ENCODE measurements at places on chromosomes 4 and X.
A peak's percentile ranks its signal among the peaks of the same experiment; 100 is the strongest.

DNA sequence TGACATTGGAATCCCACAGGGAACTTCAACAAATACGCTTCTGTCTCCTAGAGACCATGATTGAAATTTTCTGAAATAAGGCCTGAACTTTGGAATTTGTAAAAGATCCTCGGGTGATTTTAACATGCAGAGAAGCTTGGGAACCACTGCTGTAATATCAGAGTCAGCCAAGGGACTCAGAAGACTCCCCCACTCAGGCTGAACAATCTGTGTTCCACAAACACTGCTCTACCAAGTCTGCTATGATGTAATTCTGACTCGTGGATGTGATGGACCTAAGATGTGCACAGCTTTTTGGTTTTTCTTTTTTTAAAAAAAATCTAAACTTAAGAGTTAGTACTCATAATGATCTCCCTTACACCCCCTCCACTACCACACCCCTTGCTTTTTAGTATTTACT lies 26.0 kb downstream of the LRP2BP start:
- DNase-seq, result no peak

- DNase-seq, result no peak
Measured at GRCh38 chrX:41952102-41952501, 28.7 kb upstream of the CASK start.

- no peak for DNase-seq
Measured at GRCh38 chr4:4225915-4226605, 669 bp downstream of the OTOP1 start.

GRCh38 chrX:43513085-43513484 lies 143.0 kb upstream of the MAOA start:
- DNase-seq, result no peak

GRCh38 chr4:86898562-86898961 lies 6.3 kb upstream of the C4orf36 start:
- no peak for DNase-seq

GRCh38 chr4:158193171-158193749 lies 17.0 kb upstream of the TMEM144 start:
- no peak for DNase-seq

DNA sequence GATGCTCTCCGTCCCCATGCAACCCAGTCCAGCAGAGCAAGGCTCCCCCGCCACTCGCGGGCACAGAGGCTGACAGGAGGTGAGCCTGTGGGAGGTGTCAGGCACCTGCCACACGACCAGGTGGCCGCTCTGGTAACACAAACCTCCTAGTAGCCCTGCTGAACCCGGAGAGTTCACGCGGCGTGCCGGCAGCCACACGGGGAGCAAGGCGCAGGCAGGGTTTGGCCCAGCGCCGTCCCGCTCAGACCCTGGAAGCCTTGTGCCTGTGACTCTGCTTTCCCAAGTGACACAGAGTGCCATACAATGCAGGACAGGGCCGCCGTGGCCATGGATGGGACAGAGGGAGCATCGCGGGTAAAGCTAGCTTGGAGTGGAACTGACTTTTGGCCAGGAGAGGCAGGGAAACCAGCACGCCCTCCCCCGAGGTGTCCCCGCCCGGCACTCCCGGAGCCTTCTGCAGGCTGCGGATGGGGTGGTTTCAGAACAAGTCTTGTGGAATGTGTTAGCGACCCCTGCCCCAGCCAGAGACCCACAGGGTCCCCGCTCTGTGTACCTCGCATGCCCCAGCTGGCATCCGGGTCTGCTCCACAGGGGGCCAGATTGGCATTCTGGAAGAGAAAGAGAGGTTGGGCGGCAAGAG lies 44.7 kb upstream of the AFAP1 start:
- no peak for DNase-seq

DNA sequence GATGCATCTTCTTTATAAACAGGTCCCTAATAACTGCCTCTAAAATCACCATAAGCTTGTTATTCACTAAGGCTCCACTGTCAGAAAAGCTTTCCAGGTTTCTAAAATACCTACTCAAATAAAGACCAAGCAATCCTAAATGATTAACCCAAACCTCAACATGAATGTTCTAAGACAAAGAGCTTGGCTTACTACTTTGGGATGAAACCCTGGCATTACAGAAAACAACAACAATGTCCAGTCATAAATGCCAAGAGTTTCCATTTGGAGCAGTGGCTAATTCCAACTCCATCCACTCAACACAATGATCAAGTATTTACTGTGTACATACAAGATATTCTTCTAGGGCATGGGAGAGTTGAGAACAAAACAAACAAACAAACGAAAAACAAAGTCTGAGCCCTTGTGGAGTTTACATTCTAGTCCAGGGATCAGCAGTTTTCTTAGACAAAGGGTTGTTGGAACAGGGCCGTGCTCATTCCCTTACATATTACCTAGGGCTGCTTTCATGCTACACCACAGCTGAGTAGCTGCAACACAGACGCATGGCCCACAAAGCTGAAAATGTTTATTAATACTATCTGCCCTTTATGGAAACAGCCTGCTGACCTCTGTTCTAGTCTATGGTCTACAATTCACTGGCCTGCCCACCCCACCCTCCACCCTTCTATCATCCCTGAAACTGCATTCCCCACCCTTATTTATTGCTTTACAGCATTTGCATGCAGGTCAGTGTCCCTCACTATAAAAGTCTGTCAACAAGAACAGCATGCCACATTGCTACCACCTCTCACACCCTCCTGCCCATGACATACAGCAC lies 23.7 kb downstream of the ABCG2 start:
- DNase-seq, result no peak

DNA sequence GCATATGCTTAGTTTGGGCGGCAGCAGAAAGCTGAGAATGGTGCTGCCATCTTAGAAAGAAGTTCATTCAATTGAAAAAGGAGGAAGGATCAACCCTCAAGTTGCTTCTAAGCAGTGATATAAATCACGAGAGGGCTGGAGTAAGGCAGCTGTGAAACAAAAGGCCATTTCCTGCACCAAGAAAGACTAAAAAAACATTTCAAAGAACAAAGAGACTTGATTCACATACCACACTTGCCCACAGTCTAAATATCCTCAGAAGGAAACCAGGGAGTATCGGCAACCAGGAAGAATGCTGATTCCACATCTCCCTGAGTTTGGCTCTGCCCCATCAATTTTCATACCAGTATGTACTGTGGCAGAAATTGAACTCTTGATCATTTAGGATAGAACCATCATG lies 240.1 kb downstream of the OPHN1 start:
- DNase-seq, result no peak

- DNase-seq, result no peak
Measured at GRCh38 chr4:147138171-147138570, 192.5 kb upstream of the TTC29 start.

- DNase-seq, result no peak
Measured at GRCh38 chr4:139740121-139740520, 74.5 kb downstream of the MGST2 start.

DNA sequence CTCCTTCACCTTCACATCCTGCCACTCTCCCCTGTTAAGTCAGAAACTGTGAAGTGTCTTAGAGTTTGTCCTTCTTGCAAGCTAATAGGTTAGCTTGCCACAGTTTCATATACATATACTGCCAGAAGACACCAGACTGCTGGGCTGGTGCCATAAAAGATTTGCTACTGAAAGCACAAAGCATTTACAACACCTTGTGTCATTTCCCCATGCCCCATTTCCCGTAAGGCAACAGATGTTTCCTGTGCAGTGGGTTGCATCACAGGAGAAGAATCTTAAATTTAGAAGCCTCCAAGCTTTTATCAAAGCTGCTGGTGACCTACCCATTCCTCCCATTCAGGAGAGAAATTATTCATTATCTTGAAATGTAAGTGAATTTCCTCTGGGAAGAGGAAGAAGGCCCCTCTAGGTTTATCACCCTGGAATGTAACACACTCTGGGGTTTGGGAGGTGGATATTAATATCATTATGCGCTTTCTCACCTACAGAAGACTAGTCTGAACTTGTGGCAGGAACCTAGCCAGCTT lies 34.5 kb upstream of the RAB33B start:
- DNase-seq, result peak; percentile 4

- DNase-seq, result no peak
Measured at GRCh38 chr4:5276475-5277075, 225.3 kb downstream of the STK32B start.

- no peak for DNase-seq
Measured at GRCh38 chrX:20205927-20206708, 60.6 kb downstream of the RPS6KA3 start.

DNA sequence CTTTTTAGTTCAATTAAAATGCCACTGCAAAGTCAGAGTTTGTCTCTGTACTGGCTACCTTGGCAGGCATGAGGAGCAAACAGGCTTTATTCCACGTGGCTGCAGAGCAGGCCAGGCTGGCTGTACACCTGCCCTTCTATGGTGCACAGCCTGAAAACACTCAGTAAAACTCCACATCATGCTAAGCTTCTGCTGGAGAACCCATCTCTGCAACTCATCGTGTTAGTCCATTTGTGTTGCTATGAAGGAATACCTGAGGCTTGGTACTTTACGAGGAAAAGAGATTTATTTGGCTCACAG lies 214.4 kb downstream of the SCFD2 start:
- no peak for DNase-seq

GRCh38 chr4:108237693-108238092 lies 69.0 kb upstream of the LEF1 start:
- no peak for DNase-seq

GRCh38 chrX:9102956-9103355 lies 69.0 kb upstream of the FAM9B start:
- DNase-seq, result no peak

GRCh38 chr4:3186609-3187008 lies 62.4 kb upstream of the MSANTD1 start:
- no peak for DNase-seq

DNA sequence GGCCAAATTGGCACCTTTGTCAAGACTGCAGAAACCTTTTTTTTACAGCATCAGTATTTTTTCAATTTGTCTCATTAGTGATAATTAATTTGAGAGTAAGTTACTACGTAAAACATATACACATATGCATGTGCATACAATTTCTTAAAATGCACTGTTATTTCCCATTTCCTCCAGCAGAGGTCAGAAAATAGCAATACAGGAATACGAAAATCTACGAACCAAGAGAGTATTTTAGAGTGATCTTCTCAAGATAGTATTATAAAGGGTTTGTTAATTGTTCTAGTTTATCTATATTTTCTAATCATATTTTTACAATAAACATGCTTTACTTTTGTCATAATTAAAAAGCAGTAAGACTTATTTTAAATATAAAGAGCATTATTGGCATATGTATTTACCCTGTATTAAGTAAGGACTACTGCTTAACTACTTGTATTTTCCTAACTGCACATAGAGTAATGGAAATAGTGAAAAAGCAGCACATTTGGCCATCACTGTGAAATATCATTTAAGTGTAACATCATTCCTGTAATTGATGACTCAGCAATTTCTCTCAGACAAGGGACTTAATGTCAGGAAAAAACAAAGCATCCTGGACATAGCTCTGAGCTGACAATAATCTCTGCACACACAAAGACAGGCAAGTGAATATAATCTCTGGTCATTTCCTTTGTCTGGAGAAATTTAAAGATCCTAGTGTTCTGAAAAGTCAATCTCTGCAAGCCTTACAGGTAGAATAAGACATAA lies 45.6 kb downstream of the MAOB start:
- DNase-seq, result no peak

DNA sequence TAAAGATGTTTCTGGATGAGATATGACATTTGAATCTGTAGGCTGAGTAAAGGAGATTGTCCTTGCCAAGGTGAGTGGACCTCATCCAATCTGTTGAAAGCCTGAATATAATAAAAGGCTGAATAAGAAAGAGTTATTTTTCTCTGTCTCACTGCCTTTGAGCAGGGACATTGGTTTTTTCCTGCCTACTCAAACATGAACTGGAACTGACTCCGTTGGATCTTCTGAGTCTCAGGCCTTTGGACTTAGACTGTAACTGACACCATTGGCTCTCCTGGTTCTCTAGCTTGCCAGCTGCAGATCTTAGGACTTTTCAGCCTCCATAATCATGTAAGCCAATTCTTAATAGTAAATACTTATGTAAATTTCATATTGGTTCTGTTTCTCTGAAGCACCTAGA lies 43.5 kb downstream of the PPEF2 start:
- DNase-seq, result no peak

DNA sequence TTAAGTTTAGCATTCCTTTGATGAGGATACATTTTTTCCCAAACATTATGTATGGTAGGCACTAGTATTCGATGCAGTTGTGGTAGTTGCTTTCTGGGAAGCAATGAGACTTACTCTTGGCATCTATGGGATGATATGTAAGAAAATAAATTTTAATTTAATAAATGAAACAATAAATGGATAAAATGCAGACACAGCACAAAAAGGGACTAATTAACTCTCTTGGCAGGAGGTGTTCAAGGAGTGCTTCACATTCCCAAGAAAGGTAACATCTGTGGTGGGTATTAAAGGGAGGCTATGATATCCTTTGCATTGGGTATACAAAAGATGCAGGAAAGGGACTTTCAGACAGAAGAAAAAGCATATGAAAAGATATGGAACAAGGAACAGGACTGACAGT lies 111.0 kb downstream of the PGRMC2 start:
- no peak for DNase-seq
